Neural crest cell (in vitro differentiated cells): ENCODE measurements at places on chromosomes 1 and 21.

DNA sequence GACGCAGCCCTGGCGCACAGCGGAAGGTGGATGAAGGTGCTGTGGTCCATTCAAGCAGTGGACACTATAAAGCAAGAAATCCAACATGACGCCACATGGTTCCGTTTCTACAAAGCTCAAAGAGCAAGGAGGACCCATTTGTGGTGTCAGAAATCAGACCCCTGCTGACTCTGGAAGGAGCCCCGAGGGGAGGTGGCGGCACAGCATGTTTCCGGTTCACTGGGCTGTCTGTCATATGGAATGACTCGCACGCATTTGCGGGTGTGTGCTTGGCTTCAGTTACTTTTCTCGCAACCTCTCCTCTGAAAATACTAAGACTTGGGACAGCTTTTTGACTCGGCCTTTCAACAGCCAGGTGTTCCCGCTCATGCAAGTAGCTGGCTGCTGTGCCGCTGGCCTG, 29.1 kb upstream of the LRRC47 start:
- DNase-seq: no peak

DNA sequence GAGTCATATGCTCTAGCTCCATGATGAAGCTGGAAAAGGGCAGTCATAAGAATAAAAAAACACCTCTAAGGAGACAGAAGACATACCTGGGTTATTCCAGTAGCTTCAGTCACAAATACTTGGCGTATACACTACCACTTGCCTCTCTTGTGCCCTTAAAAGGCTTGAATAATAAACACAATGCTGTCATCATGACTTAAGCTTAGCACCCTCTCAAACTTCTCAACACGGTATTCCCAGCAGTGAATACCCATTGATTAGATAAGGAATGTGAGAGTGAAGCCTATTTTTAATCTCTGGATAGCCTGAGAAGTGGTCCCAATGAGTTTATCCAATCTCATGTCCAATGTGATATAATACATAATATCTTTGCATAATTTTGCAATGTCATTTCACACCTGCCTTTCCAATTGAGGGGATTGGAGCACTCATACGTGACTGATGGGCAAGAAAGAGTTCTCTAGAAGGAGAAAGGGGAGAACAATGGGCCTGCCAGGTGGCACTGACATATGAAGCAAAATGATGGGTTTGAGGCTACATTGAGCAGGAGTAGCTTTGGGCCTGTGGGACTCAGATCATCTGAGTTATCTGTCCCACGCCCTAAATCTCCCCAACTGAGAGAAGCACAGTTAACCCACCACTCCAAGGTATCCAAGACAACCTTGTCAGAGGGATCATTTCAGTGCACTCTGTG, 298.6 kb upstream of the DAB1 start:
- no peak for DNase-seq

DNA sequence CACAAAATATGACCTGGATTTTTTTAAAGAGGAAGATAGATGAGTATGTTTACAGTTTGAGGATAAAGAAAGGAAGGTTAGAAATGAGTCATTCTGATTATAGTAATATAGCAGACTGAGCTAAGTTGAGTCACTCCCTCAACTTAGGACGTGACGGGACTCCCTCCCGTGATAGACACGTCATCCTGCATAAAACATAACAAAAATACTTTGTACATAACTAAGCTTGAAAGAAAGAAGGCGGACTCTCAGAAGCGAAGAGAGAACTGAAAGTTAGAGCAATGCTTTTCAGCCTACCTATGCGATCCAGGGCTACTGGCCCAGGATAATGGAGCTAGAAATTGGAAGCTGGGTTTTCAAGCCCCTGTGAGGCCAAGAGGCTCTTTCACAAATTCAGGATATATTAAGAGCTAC, 53.0 kb upstream of the DESI2 start:
- no peak for DNase-seq

GRCh38 chr1:116494745-116495144, 76.1 kb downstream of the CD58 start:
- DNase-seq: no peak

- DNase-seq: no peak
Observed at GRCh38 chr21:34916446-34916845, 132.7 kb downstream of the RUNX1 start.

- no peak for DNase-seq
Observed at GRCh38 chr1:191608367-191608766, 549.9 kb upstream of the RGS18 start.

DNA sequence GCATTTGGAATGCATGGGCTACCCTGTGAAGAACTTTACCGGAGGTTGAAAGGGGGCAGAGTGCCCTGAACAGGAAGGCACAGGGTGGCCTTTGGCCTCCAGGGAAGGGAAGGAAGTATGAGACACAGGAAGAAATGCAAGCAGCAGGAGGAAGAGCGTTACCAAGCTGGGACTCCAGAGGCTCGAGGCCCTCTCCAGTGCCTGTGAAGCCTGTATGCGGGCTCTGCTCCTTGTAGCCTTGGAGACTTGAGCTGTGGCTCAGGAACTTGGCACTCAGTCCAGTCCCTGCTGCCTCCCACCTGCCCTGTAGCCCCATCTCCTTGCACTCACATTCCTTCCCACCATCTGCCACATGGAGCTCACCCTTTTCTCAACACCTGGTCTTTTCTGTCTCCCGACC, 33.5 kb upstream of the RNF19B start:
- no peak for DNase-seq

DNA sequence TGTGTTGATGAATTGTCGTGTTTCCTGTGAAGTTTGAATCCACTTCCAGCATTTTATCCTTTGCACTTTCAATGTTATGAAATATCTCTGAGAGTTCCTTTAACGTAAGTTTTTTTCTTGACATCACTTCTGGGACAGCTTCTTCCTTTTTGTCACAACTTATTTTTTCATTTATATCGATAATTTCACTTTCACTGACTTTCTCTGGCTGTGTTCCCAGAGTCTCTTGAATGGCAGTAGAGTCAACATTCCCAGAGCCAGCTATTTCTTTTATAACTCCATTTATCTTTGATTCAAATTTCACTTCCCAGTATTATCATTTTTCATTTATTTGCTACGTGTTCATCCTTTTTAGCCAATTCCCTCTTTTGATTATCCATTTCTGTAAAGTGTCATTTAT, 256.5 kb downstream of the PAPPA2 start:
- no peak for DNase-seq

DNA sequence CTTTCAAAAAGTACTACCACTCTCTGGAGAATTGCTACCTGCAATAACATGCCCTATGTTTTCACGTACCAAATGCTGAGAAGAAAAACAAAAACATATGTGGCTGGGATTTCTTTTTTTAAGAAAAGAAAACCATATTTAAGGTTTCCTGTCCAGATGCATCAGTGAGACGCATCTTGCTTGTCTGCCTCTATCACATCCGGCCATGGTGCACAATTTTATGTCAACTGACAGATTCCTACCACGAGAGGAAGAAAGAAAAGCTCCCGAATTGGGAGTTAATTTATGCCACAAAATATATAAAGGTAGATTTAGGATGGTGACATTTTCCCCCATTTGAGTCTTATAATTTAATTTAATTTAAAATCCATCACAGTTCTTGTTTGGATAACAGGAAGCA, 62.3 kb upstream of the COL24A1 start:
- no peak for DNase-seq

DNA sequence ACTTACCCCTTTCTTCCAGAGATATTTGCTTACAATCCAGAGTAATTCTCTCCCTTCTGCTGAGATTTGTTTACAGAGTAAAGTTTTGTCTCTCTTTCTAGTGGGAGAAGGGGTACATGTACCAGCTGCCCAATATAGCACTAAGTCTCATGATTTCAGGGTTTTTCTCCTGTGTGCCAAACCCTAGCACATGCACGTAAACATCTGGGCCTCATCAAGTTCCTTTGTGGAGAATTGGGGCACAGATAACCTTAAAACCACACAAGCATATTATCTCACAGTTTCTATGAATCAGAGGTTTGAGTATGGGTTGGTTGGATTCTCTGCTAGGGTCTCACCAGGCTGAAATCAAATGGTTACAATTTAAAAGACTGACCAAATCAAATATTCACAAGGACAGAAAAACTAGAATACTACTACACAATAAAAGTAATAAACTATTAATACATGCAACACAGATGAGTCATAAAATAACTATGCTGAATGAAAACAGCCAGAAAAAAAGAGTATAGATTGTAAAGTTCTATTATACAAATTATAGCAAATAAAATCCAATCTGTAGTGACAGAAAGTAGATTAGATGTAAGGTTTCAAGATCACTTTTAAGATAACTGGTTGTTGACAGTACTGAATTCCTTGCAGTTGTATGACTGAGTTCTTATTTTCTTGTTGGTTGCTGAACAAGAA, 347.4 kb upstream of the PTBP2 start:
- no peak for DNase-seq

DNA sequence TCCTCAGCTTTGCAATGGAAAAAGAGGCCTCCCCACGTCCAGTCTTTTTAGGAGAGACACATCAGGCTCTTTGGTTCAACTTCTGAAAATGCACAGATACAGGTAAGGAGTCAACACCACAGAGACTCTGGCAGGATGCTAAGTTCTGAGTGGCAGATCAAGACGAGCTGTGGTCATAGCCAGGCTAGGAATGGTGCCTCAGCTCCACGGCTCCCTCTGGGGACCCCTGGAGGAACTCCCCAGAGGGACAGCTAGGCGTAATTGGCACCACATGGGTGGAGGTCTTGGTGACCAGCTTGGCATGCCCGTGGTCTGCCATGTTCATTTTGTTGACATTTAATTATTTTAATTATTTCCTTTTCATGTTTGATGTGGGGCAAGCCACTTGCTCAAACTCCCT, 206.1 kb downstream of the KAZN start:
- DNase-seq: no peak

DNA sequence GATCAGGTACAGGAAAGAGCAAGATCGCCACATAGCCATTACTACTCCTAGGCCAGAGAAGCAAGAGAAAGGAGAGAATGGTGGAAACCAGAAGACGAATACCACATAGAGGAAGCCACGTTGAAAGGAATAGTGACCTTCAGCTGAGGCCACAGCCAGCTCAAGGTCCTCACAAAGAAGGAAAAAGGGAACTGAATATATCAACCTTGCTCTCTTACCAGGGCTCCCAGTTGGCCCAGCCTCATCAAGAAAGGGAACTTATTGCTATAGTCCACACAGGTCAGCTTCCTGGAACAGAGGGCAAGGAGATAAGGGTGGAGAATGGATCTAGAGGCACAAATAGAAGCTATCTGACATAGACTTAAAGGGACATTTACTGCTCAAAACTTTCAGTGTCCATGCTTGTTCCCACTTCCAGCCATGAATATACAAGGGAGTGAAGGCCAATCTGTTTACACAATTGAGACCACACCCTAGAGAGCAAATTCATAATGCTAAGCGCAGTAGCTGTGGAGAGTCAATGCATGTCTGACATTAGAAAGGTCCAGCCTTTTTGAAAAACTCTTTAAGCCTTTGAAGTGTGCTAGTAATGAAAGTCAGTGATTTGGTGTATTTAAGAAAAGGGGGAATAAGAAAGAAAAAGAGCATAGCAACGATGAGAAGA, 120.7 kb upstream of the ZC3H11B start:
- no peak for DNase-seq

- no peak for DNase-seq
Observed at GRCh38 chr1:226131639-226132038, 54.9 kb downstream of the ACBD3 start.

DNA sequence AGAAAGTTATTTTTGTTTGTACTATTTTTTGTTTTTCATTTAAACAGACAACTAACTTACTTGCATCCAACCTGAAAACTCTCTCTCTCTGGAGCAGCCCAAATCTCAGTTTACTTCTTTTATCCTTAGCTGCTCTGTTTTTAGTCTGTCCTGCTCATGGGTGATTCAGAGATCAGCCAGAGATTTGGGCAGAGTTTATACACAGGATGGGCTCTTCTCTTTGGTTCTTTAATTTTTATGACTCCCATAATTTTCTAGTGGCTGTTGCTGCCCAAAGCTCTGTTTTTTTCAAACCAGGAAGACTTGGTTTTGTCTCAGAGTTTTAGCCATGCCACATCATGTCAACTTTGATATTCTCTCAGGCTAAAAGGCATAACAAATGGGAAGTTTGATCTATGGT, 86.8 kb upstream of the CD55 start:
- DNase-seq: no peak

GRCh38 chr1:113871597-113872113, at the start of gene PTPN22:
Gene PTPN22, minus strand, starts transcription at chr1:113871712.
- DNase-seq: no peak

- DNase-seq: no peak
Observed at GRCh38 chr1:206729050-206729449, 41.5 kb upstream of the IL19 start.

- DNase-seq: no peak
Observed at GRCh38 chr1:231836227-231836893, 209.8 kb downstream of the DISC1 start.

DNA sequence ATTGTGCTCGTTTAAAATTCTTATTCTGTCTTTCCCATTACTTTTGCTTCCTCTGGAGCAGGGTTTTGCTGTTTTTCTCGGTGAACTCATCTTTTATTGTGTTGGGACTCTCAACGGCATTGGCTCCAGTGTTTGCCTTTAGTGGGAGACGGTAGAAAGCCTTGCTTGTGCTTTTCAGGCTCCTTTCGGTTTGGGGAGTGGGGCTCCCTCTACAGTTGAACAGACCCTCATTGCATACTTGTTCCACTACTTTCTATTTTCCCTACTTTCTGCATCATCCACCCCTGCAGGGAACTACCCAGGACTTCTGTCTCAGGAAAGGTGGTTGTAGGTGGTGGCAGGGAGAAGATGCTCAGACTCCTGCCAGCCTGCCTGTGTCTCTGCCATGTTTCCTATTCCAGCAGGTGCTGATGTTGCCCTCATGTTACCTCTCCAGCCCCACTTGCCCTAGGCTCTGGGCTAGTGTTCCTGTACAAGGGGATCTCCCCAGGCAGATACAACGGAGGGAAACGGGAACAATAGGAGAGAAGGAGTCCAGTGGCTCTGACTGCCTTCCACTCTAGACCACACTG, 68.5 kb upstream of the ZBTB18 start:
- no peak for DNase-seq

DNA sequence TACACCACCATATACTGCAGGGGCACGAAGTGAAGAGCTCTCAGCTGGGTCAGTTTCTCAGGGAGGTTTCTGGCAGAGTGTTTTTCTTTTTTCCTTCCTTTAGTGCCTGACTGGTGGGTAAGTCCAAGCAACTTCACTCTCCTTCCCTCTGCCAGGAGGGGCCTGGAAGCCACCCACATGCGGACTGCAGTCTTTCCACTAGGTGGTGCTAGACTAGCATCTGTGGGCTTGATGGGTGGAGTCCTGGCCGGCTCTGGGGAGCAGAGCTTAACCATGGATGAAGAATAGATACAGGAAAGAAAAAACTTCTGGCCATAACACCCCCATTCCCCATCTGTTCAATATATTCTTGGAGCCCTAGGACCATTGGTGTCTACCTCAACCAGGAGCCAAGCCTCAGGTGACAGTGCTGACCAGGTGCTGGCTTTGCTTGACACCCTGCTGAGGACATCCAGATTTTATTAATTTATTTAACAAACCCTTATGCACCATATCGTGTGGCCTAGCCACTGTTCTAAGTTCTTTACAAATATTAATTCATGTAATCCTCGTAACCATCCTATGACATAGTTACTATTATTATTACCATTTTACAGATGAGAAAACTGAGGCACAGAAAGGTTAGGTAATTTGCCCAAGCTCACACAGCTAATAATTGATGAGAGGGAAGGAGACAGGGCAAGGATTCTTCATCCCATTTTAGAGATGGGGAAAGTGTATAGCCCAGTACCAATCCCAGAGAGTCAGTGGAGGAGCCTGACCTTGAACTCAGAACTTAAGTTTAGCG, 126.7 kb upstream of the CSF3R start:
- peak; percentile 62 for DNase-seq

- DNase-seq: no peak
Observed at GRCh38 chr1:1626207-1627141, 5.5 kb upstream of the MMP23B start.
